ENCODE measurements at places on chromosomes 6 and 20.

GRCh38 chr6:139965393-139965792 is 590.9 kb upstream of the CITED2 start:
- DNase-seq = no peak

- DNase-seq = no peak
These were observed 19.2 kb downstream of the CHMP4B start for GRCh38 chr20:33830371-33830770.

GRCh38 chr6:63459814-63460213 is 112.5 kb upstream of the LOC128125822 start:
- no peak for DNase-seq

DNA sequence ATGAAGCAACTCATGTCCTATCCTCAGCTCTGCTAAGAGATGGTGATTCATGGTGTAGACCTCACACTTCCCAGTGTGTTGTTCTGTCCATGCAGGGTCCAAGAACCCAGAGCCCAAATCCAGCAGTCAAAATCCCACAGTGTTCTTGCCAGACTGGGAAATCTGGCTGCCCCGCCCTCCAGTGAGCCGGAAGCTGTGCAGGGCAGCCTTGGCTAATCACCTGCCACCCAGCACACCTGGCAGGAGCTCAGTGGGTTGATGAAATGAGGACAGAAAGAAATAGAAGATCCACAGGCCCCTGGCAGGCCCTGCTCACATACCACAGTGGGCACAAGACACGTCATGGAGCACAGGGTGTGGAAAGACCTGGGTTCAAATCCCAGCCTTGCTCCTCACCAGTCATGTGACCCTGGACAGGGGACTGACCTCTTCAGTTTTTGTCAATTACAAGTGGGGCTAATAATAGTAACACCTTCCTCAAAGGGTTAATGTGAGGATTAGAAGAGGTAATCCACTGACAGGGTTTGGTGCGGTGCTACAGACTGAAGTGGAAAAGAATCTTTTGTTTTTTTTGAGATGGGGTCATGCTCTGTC is 13.6 kb upstream of the GUCA1A start:
- DNase-seq = no peak

- DNase-seq = no peak
These were observed 171.6 kb downstream of the ADGB start for GRCh38 chr6:146770275-146770964.

DNA sequence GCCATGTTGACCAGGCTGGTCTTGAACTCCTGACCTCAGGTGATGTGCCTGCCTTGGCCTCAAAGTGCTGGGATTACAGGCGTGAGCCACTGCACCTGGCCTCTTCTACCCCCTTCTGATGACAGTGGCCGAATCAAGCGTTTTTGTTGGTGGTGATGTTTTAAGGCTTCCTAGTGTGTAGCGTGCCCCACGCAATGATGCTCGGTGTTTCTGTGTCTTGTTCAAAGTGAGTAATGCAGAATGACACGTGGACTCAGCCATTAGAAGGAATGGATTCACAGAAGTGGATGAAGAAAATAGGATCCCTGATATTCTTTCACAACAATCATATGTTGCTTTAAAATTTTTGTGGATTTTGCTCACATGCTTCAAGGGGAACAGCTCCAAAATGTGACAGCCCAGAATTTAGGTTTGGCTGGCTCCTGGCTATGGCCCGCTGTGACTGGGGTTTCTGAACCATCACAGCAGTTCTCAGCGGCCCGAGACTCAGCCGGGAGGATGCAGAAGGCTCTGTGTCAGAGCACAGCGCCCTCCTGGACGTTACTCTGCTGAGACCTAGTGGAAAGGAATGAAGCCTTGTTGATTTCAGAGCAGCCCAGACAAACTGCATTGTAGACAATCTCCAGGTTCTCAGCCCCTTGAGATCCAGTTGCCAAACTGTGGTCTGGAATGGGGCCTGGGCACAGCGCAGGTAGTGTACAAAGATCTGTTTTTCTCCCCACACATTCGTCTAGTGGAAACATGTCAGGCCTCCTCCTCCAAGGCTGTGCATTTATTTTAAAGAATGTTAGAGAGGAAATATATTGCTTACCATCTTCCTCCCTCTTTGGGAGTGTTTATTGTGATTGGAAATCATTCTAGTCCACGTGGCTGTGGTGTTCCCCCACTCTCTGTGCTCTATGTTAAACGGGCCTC is 57.6 kb upstream of the TIAM2 start:
- DNase-seq = no peak
